ENCODE measurements at places on chromosomes 3 and 15.

DNA sequence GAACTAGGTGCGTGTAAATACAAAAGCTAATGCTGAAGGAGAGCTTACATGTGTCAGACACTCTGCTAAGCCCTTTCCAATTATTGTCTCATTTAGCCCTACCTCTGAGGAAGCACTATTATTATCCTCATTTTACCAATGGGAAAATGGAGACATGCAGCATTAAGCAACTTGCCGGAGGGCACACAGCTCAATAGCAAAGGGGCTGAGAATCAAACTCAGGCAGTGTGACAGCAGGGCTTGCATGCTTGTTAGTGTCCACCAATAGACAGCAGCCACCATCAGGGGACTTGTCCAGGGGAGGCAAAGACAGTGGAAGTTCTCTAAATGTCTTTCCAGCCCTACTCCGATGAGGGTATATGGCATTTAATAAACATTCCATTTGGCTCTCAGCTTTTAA, 548.6 kb downstream of the MAGI1 start:
- no peak for DNase-seq

GRCh38 chr3:185070491-185071286, 82.2 kb downstream of the C3orf70 start:
- peak; percentile 18 for DNase-seq

- peak; percentile 31 for DNase-seq
These were observed 65.1 kb downstream of the GLCE start for GRCh38 chr15:69225355-69226022.

GRCh38 chr15:72952151-72952550, 100.1 kb upstream of the NEO1 start:
- no peak for DNase-seq

DNA sequence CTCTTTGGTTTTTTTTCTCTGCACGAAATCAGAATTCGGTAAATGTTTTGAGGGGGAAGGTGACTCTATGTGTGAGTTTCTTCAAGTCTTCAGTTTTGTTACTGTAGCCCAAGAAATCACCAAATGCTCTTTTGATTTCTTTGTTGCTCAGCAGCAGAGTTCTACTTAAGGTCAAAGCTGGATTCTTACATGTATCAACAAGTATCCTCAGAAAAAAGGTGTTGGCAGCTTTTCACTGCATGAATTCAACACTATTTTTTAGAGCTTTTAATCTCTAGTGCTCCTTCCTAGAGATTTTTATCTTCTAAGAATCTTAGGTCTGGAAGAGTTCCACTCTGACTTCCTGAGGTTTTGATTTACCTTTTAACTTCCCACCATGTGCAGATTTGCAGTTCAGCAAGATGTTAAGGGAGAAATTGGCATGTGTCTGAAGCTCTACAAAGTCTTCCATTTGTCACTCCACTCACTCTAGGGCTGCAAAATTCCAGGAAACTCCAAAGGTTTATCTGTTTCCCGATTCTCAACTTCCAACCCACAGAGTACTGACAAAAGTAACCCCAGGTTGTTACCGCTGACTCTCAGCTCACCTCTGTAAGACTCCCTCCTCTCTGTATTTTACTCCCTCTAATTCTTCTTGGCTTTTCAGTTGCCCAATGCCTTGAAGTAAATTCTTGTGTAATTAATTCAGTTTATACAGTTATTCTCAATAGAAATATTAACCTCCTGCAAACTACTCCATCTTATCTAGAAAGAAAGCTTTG, 13.3 kb upstream of the CD200 start:
- DNase-seq, result no peak

DNA sequence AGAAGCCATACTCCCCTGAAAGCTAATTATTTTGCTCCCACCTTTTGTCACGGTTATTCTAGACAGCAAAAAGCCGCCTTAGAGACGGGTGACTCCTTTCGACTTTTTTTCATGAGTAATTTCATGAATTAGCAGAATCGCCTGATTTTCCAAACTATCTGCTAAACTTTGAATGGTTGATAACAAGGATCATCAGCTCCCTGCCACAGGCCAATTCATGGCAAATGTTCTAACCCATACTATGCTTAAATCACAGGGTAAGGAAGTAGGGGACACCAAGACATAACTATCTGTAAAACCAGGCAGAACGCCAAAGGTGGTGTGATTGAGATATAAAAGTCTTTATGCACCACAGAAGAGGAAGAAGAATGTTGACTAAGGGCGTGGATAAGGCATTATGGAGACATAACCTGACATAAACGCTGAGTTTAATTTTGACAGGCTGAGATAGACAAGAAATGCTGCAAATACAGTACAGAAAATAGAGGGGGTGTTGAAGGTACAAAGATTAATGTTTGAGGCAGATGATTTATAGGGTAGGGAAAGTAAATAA, 891 bp upstream of the DMXL2 start:
- DNase-seq, result peak; percentile 82

DNA sequence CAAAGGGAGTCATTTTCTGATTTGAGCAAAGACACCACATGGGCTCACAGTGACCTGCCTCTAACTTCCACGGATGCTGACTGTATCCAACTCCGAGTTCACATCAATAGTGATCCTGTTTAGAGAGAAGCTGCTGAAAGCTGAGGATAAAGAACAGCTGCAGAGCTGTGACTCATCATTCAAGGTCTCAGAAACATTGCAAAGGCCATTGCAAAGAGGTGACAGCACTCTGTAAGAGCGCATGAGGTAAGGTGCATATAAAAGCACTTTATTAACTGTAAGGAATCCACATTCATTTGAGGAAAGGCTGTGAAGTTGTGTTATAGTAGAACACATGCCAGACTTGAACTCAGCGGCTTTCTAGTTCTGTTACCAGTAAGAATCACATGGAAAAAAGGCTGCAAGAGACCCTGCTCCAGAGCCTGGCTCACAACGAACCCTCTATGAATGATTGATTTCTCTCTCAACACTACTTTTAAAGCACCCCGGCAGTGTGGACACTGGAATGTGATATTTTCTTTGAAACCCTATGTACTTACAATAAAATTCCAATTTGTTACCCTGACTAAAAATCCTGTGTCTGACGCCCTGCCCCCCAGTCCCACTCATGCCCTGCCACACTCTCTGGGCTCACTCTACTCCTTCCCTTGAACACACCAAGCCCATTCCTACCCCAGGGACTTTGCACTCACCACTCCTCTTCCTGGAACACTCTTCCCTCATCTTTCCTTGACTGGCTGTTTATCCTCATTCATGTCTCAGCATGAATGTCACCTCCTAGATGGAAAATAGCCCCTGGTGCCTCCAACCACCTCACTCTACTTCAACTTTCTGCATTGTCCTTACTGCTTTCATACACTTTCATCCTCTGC, 111.2 kb downstream of the LSM3 start:
- peak; percentile 46 for DNase-seq

DNA sequence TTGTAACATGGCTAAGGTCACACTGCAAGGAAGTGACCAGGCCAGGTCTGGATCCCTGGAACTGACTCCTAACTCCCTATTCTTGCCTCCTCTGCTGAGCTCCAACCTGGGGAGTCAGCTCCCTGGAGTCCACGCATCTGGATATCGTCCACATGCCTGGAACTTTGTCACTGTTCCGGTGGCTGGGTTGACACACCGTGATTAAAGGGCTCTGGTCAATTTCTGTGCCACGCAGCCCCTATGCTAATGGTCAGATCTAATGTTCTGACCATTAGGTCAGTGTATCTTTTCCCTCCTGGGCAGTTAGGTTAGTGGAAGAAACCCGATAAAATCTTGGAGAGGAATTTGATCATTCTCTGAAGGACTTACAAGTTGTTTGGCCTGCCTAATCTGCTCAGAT, 1.6 kb upstream of the TPM1 start:
- no peak for DNase-seq

DNA sequence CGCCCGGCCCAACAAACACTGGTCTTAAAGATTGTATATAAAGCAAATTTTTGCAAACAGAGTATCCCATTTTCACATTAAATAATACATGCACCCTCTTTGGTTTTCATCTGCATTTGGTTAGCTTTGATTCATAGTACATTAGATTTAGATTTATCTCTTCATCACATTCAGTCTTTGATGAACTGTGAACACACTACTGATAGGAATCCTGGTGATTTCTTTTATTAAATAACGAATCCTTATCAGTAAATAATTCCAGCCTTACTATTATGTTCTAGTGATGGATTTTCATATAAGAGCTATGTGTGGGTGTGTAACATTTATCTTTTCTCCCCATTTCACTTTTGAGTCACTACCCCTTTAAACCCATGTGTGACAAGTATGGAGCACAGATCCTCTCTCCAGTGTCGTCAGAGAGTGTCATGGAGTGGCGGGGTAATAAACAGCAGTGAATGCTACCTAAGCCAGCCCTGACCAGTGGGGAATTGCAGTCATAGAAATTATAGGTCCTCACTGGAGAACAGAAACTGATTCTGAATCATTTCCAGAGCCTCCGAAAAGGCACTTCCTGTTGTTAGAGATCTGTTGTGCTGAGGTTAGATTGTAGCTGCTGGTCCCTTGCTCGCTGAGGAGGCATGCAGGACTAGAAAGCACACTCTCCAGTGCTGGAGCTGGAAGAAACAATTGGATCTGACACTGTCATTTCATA, 22.0 kb downstream of the SLC7A14 start:
- no peak for DNase-seq

DNA sequence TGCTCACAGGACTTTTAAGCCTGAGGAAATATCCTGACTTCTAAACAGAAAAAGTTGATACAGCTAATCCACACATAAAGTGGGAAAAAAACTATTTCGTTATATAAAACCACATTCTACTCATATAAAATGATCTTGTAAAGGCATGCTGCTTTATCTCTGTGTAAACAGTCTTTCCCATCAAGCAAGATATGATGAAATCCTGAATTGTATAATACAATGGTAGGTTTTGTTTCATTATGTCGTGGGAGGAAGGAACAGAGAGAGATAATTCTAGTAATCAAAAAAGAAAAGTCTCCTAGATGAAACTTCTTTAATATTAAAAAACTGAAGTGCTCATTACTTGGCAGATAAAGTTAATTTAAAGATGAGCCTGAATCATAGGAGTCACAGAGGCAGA, 92.6 kb upstream of the SNTN start:
- DNase-seq, result no peak

GRCh38 chr3:155325263-155325835, 31.9 kb upstream of the STRIT1 start:
- DNase-seq, result no peak

GRCh38 chr3:195557322-195557721, 14.2 kb upstream of the PPP1R2 start:
- no peak for DNase-seq

GRCh38 chr3:126477061-126477380, 1.3 kb upstream of the ZXDC start:
- DNase-seq, result no peak

DNA sequence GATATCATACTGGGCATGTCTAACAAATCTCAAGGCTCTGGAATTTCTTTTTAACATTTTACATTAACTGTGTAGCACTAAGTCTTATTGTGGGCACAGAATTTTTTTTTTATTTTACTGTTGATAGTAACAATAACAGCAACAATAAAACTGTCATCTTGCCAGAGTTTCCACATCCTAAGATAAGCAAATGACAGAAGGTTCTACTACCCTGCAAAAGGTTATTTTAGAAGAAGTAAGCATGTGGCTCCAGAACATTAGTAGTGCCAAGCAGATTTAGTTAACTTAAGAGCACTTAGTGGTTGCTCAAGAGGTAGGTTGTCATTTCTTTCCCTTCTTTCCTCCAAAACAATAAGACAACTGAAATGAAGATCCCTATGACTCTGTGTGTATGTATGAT, 743.0 kb upstream of the CBLB start:
- no peak for DNase-seq

DNA sequence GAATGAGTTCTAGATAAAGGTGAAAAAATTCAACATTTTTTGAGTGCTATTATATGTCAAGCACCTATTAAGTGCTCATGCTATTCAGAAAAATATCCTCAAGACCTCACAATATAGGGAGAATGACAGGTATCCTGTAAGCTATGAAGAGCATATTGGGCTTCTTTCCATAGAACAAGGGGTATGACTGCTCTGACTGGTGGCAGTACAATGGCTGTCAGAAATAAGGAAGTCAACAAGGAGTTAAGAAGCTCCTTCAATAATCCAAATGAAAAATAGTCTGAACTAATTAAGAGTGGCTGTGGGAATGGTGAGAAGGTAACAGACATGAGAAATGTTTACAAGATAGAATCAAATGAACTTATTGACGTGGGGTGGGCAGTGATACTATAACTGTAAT, 24.7 kb downstream of the NPTN start:
- no peak for DNase-seq

GRCh38 chr3:180332608-180333007, 269.4 kb upstream of the TTC14 start:
- no peak for DNase-seq

GRCh38 chr15:80777137-80777536, 2.0 kb upstream of the CEMIP start:
- peak; percentile 80 for DNase-seq

DNA sequence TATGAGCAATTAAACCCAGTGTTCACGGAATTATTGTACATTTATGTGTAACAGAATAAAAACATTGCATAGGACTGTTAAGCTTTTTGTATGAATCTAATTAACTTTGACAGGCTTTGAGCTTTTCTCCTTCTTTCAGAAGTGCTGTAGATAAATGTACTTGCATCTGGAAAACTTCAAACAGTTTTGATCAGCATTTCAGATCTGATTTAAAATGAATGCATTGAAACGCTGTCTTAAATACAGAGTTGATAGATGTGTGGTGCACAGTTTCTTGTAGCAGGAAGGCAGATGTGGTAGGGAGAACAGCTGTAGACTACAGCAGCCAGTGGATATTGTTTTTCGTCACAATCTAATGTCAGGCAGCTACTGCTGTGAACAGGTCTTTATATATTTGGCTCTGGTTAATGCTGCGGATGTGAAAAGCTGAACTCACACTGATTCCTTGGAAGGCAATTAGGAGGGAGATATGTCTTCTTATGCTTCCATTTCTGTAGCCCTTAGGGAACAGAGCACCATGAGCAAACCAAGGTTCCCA, 193.8 kb upstream of the GOLIM4 start:
- no peak for DNase-seq

DNA sequence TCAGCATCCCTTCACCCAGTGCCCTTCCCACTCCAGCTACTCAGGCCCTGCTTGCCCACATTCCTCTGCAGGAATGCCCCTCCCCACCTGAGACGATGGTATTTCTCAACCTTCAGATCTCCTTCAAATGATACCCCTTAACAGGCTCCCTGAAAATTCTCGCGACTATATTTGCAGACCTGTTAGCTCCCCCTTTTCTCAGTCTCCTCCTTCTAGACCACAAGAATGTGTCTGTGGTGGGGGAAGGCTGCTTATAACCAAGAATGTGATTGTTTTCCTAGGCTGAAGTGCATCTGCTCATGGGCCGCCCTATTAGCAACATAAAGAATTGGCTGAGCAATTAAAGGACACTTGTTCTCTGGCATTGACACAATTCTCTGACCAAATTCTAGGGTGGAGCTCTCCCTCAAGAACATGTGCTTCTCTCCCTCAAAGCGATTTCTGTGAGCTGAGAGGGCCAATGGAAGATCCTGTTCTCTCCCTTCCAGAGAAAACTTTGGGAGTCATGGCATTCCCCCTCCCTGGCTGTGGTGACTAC, 19.1 kb upstream of the LIMD1 start:
- no peak for DNase-seq

DNA sequence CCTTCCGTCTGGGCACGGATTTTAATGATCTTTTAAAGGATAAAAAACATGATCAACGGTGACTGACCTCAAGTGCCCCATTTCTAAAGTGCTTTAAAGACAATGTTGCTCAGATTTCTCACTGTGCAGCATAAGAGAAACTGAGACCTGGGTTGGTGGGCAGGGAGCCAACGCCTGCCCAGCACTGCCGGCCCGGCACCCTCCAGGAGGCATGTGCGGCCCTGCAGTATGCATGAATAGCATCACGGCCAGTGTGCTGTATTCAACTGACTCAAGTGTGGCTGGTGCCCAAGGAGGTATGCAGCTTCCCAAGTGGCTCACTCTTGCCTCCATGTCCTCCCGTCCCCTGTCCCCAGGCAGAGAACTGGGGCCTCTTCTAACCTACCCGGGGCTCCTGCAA, 30.3 kb downstream of the SEC61A1 start:
- no peak for DNase-seq
